ENCODE measurements at places on chromosomes 1 and 21.

- no peak for DNase-seq
Observed at GRCh38 chr1:185478877-185479276, 161.8 kb upstream of the IVNS1ABP start.

- DNase-seq, result no peak
Observed at GRCh38 chr1:85321237-85321964, 45.0 kb upstream of the BCL10 start.

GRCh38 chr1:221740993-221741702, 741 bp downstream of the DUSP10 start:
- DNase-seq, result no peak

- DNase-seq, result no peak
Observed at GRCh38 chr1:31238986-31239613, 587 bp downstream of the NKAIN1 start.

DNA sequence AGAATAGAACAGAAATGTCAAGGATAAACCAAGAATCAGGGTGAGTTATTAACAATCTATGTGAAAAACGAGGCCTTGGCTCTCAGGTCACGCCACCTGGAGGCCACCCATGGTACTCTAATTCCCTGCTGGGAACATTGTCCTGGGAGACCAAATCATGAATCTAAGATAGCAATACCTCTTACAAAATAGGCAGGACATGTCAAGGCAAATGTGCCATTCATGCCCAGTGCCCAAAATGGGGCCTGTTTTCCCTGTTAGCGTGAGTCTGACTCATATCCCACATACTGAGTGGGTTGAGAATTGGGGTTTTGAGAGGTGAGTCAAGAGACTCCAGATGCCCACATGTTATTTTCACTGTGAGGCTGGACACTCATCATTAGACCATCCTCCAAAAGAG, 380.8 kb downstream of the HHIPL2 start:
- peak; percentile 80 for DNase-seq

DNA sequence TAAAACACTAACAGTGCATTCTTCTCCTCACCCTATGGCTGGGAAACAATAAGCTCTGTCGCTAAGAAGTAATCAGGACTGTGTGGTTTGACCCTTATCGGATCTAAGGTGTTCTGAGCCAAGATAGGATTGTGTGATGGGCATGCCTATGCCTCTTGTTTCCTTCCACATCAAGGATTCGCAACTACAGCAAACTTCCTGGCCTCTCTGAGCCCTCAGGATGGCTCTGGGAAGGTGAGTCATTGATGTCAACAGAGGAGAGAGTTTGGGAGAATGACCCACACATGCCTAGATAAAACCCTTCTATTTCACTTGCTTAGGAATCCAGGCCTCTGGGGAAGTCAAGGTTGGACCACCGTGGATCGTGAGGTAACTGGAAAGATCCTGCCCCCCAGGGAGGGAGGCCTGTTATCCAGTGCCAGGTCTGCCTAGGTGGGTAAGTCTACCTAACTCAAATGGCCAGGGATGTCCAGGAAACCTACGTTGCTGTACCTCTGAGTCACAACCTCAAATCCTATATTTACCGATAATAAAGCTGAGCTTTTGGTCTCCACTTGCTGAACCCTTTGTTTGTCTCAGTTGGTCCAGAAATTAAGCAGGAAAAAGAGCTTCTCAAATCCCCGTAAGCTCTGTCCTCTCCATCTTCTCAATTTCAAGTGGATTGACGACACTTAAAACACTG, 27.4 kb downstream of the TIAM1 start:
- DNase-seq, result no peak

DNA sequence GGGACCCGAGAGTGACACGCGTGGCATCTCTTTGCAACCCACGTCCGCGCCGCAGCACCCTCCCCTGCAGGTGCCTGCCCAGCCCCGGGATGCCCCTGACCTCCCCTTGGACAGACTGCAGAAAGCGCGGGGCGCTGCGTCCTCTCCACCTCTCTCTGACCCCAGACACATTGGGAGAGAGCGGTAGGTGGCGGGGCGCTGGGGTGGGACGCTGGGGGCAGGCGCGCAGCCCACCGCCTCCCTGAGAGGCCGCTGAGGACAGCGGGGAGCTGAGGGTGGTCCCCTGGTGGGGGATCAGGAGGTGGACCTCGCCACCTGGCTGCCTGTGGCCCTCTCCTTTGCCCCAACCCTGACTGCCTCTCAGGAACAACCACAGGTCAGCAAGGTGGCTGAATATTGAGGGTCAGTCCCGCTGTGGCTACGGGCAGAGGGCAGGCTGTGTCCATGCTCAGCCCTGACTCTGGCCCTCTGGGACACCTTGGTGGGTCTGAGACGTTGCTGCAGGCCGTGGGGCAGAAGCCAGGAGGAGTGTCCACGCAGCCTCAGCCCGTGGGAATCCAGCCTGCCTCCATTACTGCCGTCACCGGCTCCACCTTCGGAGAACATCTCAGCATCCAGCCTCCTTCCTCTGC, 761 bp upstream of the UBE2J2 start:
- no peak for DNase-seq

Measured in GM04503 (cell line).